NCI-H1417 (cell line): ENCODE measurements at places on chromosomes 12 and 14.
A peak's percentile ranks its signal among the peaks of the same experiment; 100 is the strongest.

DNA sequence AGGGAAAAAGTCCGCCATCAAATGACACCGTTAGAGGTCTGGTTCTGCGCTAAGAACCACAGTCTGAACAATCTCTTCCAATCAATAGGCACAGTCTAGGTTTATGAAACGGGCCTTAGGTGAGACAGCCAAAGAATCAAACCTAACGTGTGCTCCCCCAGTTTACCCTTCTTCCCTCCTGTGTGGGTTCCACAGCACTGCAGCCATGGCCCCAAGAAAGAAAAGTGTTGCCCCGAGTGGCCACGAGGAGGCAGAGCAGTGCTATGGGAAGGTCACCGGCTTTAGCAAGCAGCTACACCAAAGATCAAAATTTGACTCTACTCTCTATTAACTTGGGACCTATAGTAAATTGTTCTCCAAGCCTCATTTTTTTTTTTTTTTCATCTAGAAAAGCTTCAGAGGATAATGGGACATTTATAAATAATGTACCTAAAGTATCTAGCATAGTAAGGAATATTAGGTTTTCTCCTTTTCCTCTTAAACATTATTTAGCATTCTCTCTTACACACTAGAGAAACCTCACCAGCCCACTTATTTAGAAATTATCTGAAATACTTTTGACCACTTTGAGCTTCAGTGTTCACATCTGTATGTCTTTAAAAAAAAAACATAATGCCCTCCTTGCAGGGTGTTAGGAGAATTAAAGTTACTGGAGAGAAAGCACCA, 70.2 kb upstream of the GPHB5 start:
- DNase-seq: peak; percentile 23

DNA sequence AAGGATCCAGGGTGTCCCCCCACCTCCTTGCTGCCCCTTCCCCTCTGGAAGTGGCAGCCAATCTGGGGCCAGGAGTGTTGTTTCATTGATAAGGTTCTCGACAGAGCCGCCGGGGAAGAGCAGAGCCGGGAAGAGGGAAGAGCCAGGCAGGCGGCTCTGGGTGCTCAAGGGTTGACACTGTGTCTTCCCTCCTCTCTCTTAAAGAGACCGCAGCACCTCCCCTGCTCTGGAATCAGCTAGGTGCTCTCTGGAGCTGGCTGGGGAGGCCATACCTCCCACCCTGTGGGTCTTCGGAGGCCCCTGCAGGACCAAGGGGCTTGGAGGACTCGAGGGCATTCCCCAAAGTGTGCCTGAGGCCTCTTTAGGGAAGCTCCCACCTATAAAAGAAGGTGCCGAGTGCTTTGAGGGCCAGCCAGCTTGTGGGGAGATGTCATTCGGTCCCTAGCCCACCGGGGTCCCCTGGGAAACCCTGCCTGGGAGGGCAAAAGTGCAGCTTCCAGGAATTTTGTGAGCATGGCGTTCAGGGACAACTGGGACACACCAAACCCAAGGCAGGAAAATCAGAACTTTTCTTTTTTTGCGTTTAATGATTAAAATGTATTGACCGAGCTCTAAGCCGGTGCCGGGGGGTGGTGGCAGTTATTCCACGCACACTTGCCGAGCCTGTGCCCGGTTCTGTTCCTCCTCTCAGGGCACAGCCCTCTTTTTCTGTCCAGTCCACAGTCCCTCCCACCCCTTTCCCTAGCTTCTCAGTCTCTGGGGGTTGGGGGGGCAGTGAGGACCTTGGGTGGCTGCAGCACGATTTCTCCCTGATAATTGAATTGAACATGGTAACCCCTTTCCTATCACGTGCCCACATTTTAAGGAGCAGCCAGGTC, 3.0 kb downstream of the SETD1B start:
- peak; percentile 68 for DNase-seq

DNA sequence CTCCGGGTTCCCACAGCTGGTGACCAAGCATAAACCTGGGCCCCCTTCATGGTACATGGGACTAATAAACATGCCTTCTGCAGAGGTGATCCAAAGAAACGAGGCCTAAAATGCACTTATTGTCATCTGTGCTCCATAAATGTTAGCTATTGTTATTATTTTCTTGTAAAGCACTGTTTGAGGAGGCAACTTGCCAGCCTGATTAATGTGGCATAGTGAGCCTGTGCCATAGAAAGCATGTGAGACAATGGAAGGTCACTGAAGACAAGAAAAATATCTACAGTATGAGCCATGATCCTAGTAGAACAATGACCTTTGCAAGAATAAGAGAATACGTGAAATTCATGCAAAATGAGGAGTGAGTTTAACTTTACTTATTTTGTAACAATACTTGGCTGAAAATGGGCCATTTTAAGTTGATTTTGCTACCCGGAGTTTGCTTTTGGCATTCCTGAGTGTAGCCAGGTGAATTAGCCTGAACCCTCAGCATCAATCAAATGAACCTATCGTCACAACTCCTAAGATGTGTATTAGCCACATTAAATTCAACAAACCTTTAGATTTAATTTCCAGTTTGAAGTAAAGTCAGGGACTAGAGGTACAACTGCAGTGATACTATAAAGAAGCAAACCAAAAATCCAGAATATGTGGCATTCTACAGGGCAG, 52.2 kb downstream of the CPM start:
- DNase-seq: no peak

DNA sequence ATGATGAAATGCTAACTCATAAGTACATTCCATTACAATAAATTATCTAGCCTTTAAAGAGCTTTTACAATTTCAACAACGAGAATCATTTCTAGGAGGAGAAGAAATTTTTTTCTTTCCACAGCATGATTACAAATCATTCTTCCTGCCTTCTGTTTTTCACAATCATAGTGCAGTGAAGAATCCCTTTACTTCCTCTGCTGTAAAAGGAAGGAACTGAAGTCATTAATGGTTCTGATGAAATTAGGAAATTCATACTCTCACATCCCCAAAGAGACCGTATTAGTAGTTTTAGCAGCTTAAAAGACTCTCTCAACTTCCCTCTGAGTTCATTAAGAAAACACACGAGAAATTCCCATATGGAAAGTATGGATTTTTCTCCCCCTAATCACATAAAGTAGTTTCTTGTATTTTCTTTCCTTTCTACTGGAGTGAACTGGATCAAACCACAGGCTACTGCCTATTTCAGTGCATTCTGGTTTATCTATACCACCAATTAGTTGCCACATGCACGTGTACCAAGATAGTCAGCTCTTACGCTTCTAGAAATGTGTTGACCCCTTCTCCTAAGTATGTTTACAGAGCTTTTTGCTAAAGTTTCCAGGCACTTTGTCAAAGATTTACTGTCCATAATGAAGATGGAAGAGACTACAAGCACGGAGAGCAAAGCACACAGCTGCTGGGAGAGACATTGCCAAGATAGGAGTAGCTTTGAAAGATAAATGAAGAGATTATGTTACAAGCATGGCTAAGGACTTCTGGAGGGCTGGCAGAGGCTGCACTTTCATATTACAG, 58.9 kb upstream of the KITLG start:
- no peak for DNase-seq

- DNase-seq: no peak
Measured at GRCh38 chr12:63353559-63353958, 202.6 kb upstream of the AVPR1A start.

- peak; percentile 76 for DNase-seq
Measured at GRCh38 chr14:75577729-75578101, 705 bp upstream of the FLVCR2 start.

- peak; percentile 99 for DNase-seq
Measured at GRCh38 chr14:78758333-78758732, 588.2 kb downstream of the NRXN3 start.

GRCh38 chr12:26126340-26127284, 1.8 kb upstream of the BHLHE41 start:
- peak; percentile 89 for DNase-seq

GRCh38 chr12:27361372-27361771, 28.7 kb downstream of the BMAL2 start:
- no peak for DNase-seq

GRCh38 chr14:23866269-23866668, 87.3 kb upstream of the DHRS4 start:
- DNase-seq: no peak

GRCh38 chr12:15196678-15197505, 24.3 kb downstream of the RERG start:
- no peak for DNase-seq

- peak; percentile 42 for DNase-seq
Measured at GRCh38 chr12:92927055-92927435, 2.0 kb downstream of the EEA1 start.

DNA sequence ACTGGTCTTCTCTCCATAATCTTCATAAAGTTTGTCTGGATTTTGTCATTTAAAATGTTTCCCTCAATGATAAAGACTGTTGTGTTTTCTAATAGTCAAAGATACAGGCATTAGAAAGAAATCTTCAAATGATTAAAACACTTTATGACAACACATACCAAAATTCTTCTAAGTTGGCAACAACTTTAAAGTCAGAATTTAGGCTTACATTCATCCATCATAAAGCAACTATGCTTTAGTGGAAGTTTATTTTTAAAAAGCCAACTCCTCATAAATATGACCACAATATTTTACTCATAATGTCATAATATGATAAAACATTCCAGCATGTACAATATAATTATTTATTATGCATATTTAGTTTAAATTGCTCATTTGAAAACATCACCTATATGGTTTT, 17.2 kb upstream of the CCER1 start:
- no peak for DNase-seq

DNA sequence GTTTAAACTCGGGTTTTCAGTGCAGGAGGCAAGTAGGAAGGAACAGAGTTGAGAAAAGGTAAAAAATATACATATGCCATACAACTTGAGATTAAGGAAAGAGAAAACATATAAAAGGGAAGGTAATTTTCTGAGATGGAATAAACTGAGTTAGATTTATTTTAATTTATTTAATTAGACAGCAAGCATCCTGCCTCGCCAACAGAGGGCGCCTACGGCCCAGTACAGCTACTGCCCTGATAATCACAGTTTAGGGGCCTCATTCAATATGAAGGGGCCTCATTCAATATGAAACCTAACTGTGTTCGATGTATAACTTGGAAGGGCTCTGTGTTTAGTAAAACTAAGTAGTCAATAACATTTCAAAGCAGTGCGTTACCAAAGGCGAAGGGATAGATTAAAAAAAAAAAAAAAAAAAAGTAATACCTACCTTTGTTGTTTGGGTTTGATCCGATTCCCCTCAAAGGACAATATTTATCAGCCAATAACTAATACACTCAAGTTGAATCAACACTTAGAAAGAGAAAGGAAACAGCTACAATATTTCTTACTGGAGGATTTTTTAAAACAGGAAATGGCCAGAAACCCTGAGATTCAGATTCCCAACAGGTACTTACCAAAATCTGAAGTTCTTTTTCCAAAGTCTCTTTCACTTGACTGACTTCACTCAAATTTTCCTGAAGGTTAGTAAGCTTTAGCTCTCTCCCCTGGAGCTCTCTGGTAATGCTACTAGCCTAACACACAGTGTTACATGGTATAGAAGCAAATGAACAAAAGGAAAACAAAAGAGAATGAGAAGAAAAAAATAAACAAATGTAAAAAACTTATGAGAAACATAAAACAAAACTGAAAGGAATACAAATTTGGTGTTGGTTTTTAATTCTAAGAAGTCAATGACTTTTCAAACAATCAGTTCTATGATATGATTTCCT, 70.0 kb upstream of the VPS33A start:
- DNase-seq: peak; percentile 39
